ENCODE measurements at places on chromosomes 11 and 22.

DNA sequence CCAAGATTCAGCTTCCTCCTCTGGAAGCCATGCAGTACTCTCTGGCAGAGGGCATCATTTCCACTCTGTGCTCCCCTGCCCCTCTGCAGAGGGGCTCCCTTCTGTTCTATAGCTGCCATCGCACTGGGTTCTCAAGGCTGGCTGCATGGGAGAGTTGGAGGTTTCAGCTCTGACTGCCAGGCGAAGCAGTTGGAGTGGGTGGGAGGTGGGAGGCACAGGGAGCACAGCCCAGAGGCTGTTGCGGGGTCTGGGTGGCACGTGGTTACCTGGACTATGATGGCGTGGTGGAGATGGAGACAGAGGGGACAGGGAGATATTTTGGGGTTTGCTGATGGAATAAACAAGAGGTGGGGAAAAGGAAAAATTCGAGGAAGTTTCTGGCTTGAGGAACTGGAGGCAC is 4.8 kb downstream of the PMM1 start:
- no peak for DNase-seq

GRCh38 chr22:32376681-32377080 is 19.0 kb downstream of the RFPL3 start:
- no peak for DNase-seq

- no peak for DNase-seq
Measured at GRCh38 chr11:68773521-68774193, 22.3 kb upstream of the TESMIN start.

DNA sequence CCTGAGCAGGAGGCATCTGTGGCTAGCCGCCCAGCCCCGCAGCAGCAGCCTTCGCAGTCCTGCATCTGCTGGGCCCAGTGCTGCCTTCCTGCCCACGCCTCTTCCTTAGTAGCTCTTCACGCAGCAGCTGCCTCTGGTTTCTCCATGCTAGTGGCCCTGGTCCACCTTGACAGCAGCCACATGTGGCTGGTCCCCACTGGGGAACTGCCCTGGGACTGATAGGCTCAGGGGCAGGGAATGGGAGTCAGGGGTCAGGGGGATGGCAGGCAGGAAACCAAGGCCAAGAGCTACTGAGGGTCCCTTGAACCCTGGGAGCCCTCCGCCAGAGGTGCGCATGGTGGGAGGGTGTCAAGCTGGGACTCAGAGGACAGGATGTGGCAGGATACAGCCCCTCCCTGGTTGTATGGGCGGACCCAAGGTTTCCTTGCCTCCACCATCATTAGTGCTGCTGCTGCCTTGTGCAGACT is 99.4 kb upstream of the PITPNB start:
- DNase-seq, result no peak

- DNase-seq, result no peak
Measured at GRCh38 chr11:11691296-11692151, 69.7 kb upstream of the GALNT18 start.

GRCh38 chr11:4626207-4627099 is 10.8 kb upstream of the OR51D1 start:
- peak; percentile 88 for DNase-seq

GRCh38 chr22:17481424-17481823 is 81.9 kb upstream of the SLC25A18 start:
- DNase-seq, result no peak

- no peak for DNase-seq
Measured at GRCh38 chr22:49971232-49972162, 10.9 kb downstream of the PIM3 start.

GRCh38 chr22:36199001-36199551 is 2.5 kb downstream of the APOL4 start:
- no peak for DNase-seq

DNA sequence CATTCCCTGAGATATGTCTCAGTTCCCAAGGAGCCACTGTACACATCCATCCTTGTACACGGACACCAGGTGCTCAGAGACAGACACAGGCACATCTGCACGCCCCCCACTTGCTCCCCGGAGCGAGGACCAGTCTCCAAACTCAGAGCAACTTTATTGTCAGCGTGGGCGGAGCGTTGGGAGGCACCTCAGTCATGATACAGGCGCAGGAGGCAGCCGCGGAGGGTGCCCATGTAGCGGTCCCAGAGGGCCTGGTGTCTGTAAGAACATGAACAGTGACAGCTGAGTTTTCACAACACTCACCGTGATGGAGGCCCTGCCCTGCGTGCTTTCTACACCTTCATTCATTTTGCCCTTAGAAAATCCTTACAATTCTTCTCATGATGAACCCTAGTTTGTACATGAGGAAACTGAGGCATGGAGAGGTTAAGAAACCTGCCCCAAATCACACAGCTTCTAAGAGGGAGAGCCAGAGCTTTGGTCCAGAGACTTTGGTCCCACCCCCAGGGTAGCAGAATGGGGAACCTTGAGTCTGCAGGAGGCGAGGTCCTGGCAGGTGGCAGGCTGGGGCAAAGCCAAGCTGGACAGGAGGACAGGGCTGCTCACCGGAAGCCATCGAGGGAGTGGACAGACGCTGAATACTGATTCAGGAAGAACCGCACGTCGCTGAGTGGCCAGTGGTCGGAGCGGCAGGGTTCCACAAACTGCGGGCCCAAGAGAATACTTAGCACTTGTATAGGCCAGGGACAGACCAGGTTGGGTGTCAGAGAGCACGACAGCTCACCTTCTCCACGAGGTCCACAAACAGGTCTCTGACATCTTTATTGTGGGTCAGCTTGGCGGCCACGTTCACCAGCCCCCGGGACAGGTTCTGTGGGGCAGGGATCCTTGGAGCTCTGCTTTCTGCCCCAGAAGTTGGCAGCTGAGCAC is 4.2 kb downstream of the FIBP start:
- no peak for DNase-seq

DNA sequence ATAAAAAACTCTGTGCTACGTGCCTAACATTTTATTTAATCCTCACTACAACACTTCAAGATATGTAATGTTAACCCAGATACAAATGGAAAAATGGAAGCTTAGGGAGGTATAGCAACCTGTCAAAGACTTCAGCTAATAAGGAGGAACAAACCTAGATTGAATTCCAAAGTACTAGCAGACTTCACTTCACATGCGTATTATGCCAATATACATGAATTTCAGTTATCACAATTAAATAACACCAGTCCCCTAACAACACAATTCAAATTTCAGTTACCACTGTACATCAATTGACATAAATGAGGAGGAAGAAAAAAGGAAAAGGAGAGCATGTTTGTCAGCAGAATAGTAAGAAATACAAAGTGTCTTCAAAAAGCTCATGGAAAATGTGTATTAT is 60.4 kb downstream of the TTC28 start:
- no peak for DNase-seq

DNA sequence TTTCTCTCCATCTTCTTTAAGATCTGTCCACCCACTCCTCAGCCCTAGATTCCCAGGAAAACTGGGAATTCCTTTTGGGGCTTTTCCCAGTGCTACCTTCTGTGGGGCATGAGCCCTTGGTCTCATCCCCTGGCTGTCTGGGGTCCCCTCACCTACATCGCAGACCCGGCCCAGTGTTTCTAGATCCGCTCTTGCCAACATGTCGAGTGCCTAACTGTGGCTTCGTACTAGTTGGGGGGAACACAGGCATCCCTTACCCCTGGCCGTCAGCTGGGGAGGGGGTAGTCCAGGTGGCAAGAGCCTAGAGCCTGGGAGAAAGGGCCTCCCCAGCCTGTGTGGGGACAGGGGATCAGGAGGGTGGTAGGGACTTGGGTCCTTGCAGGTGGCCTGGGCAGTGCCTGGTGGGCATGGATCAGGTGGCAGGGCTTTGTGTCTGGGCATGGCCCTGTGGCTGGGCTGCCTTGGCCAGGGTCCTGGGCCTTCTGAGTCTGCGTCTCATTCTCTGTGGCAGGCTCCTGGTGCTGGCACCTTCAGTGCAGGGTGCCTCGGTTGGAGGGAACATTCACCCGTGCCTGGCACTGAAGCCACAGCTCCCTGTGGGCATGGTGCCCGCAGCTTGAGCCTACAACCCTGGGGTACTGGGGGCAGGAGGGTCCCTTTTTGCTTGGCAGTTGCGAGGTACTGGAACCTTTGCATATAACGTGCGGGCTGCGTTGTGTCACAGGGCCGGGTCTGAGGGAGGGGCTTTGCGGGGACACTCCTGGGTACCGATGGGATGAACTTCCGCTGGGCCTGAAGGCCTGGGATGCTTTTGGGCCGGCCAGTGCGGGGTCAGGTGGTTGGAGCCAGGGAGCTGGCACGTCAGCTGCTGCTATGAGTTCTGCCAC is 4.1 kb downstream of the KCNQ1 start:
- DNase-seq, result no peak

- DNase-seq, result no peak
Measured at GRCh38 chr22:37880668-37881440, 25.2 kb upstream of the MICALL1 start.

DNA sequence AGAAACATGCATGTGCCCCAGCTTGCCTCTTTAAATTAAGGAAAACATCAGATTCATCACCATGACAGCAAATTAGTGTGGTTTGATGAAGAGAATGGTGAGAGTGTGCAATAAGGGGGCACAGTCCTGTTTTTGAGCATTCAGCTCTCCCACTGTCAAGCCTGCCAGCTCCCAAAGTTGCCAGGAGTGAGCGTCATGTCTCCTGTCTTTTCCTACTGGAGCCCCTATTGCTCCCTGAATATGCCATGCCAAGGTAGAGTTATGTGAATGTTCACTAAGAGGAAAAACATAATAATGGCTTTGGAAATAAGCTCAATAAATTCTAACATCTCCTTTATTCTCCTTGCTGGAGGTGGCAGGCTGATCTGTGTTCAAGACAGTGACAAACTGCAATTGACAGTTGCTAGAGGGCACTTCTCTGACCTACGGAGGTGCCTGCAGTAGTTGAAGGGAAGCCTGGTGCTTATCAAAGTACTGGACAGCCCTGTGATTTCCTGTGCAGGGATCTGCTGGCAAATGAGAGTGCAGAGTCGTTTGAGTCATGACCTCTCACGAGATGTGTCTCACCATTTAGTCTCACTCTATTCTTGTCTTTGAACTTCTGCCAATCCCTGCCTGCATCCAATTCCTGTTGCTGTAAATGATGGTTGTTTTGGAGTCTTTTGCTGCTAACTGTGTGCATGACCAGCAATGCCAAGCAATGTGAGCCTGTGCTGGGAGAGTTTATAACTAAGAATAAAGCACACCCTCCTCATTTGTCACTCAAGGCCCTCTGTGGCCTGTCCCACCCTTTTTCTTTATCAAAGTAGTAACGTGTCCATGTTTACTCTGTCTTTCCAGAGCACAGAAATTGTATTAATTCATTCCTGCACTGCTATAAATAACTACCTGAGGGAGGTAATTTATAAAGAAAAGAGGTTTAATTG is 34.8 kb downstream of the MRGPRX2 start:
- no peak for DNase-seq

DNA sequence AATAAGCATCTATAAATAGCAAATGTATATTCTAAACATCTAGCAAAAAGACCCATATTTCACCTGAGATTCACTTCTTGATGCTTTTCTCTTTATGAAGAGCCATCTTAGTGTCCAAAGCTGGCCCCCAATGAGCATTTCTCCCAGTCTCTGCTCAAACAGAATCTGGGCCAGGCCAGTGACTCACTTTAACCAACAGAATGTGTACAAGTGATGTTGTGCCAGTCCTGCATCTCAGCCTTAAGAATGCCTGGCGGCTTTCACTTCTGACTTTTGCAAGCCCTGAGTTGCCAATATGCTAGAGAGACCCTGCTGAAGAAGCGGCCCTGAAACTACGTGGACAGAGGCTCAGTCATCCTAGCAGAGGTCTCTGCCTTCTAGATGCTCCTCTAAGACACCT is 6.9 kb upstream of the COPB1 start:
- no peak for DNase-seq

DNA sequence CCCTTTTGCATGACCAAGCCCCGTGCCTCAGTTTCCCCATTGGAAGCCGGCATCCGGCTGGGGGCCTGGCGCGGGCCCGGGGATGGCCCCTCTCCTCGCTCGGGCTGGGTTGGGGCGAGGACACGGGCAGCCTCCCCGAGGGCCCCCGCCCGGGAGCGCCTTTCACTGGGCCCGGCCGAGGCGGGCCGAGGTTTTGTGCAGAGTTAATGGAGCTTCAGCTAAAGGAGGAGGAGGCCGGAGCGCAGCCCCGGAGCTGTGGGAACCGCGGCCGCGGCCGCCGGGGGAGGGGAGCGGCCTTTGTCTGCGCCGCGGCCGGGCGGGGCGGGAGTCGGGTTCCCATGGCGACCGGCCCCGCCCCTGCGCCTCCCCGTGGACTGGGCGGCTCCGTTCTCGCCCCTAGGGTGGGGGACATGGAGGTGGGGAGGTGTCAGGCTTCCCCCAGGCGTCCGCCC is 1.4 kb upstream of the MAPK11 start:
- DNase-seq, result no peak

DNA sequence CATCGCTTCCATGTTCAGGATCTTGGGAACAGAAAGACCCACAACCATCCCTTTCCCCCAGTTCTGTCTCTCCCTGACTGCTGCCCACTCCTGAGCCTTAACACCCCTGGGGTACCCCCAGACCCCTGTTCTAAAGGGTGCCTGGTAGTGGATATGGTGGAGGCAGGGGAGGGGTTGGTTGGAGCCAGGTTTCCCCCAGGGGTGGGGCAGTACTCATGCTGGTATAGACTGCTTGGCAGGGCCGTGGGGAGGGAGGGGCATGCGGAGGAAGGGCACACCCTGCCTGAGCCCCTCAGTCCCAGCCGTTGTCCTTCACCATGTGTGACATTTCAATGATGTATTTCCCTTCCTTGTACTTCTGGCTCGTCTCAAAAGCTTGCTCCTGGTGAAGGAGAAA is 4.0 kb downstream of the YPEL4 start:
- DNase-seq, result no peak

DNA sequence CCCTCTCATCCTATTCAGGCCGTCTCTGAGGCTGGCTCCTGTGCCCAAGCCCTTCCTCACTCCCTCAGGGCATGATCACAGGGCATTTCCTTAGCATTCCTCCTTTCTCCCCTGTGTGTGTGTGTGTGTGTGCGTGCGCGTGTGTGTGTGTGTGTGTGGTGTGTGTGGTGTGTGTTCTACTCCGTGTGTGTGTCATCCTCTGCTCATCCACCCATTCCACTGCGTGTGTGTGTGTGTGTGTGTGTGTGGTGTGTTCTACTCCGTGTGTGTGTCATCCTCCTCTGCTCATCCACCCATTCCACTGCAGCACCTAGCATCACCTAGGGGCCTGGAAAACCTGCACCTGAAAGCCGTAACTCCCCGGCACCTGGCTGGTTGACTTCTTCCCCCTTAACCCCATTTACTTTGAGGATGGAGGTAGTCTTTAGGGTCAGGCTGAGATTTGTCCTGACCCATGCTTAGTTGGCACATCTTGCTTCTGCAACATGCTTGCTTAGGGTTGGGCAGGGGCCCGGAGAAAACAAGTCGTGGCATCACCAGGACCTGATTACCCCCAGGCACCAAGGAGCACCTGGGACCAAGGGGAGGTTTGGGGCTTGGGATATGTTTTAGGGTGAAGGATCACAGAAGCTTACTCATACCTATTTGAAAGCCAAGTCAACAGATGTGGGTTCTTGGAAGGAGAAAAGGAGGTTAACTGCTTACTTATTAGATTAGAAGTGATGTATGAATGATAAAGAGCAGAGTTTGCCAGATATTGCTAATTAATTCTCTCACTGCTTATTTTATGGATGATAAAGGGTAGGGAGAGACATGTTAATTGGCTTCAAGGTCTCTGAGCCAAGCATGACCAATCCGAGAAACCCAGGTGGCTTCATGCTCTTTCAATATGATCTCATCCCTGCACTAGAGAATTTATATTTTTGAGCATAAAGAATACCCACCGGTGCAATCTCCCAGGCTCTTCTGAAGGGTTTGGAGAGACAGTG is 18.9 kb downstream of the TIMP3 start:
- no peak for DNase-seq

- no peak for DNase-seq
Measured at GRCh38 chr11:6834021-6834420, 11.5 kb upstream of the OR10A5 start.

GRCh38 chr22:33699176-33699575 is 221.1 kb downstream of the LARGE1 start:
- no peak for DNase-seq

GRCh38 chr11:78840623-78841022 is 266.0 kb upstream of the NARS2 start:
- DNase-seq, result no peak

All from osteocyte (in vitro differentiated cells).